Stimulated activated CD4-positive, alpha-beta T cell treated with anti-CD3 and anti-CD28 coated beads, Interleukin-1b, Interleukin-23, amount 100 ng/mL, for 24 hours (primary cell): ENCODE measurements at places on chromosomes 12 and 14.

GRCh38 chr14:68977718-68978171 lies 1.4 kb downstream of the ACTN1 start:
- peak; percentile 38 for DNase-seq

DNA sequence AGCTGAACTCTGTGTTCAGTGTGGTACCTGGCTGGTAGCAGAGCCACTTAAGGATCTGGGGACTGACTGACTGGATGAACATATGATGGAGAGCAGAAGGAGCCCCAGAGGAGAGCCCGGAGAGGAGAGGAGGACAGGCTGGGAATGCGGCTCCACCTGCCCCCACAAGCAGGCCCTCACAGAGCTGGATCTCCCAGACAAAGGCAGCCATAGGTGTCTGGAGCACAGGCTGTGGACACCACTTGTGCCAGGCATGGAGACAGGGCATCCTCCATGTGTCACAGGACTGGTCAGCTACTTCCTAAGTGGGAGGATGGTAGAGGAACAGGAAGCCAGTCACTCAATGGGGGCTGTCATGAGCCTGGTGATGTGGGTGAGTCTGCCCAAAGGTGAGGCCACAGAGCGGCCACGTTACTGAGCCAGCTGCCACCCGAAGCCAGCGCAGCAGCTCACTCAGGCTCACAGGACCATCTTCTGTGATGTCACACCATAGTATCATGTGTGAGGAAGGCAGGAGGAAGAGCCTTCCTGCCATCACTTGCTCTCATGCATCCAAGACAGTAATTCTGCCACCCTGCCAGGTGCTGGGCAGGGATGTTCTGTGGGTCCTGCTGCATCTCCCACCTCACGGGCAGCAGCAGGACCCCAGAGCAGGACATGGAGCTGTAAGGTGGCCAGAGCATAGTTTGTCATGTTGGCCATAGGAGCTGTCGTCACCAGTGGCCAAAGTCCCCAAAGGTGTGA lies 72.1 kb downstream of the PRIMA1 start:
- DNase-seq, result no peak

DNA sequence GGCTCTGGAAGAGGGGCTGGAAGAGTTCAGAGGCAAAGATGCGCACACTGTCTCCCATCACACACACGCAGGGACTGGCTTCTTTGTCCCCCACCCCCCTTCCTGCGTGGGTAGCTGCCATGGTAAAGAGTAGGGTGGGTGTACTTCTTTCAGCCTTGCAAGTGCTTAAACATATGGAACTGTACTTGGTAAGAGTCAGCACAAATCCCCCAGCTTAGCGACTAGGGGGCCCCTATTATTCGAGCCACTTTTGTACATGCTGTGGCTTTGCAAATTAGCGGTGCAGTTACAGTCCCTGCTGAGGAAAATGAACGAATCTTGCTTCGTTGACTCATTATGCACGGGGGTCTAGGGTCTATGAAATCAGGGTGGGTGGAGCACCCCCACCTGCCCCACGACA lies 123.8 kb downstream of the AACS start:
- DNase-seq, result no peak

GRCh38 chr14:22252686-22253085 lies 336.3 kb downstream of the DAD1 start:
- DNase-seq, result no peak

DNA sequence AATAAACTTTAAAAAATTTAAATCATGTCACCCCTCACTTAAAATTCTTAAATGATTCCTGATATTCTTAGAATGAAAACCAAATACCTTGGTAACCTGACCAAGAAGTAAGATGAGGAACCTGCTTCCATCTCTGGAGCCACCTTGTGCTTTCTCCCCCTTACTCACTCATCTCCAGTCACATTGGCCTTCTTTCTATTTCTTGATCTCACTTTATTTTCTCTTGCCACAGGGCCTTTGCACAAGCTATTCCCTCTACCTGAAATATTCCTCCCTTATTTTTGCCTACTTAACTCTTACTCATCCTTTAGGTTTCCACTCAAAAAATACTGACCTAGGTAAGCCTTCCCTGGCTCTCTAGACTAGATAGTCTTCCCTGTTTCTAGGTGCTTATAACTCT lies 5.1 kb downstream of the ZCRB1 start:
- DNase-seq, result no peak

DNA sequence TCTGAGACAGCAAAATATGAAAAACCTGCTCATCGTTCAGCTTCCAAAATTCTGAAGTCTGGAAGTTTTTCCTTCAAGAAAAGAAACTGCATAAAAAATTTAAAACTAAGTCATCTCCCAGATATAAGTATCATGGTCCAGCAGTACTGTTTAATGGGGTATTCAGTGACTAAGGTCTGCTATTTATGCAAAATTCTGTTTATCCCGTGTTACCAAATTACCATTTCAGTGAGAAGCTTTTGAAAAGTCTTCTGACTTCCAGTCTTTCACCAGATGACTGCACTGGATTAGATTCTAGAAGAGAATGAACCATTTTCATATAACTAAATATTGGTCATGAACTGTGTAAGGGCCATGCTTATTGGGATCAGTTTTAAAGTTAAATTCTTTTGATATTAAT lies 67.9 kb downstream of the TMEM260 start:
- no peak for DNase-seq

DNA sequence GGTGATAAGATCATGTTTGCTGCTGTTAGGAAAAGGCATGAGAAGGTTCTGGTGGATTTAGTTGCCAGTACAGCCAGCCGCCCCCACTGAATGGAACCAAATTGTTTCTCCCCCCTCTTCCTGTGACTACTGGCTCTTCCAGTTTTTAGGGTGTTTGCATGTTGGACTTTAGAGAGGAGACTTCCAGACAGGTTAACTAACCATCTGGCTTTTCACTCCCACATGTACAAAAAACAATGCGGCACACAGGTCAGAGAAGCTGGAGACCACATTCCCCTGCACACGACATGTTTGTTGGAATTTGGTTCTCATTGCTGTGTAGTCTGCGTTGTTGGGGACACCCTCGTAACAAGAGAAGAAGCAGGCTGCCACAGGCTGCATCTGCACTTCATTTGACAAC lies 103.9 kb upstream of the TMEM132C start:
- DNase-seq, result no peak

- DNase-seq, result no peak
Observed at GRCh38 chr12:52014567-52015530, 8.1 kb downstream of the TAMALIN start.

DNA sequence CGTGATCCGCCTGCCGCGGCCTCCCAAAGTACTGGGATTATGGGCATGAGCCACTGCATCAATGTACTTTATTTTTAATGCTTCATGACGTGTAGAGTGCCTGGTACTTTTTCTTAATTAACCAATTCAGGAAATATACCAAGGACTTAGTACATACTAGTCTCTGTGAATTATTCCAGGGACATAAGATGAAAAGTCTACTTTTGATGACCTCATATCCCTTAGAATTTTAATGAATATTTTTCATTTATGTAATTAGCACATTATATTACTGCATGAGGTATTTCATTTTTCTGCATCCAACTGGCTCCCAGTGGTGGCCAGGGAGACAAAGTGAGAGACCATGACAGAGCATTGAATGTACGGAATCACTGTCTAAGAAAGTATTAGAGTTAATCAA lies 577.7 kb upstream of the NOVA1 start:
- DNase-seq, result no peak

- no peak for DNase-seq
Observed at GRCh38 chr14:44663136-44663535, 156.1 kb upstream of the FSCB start.

DNA sequence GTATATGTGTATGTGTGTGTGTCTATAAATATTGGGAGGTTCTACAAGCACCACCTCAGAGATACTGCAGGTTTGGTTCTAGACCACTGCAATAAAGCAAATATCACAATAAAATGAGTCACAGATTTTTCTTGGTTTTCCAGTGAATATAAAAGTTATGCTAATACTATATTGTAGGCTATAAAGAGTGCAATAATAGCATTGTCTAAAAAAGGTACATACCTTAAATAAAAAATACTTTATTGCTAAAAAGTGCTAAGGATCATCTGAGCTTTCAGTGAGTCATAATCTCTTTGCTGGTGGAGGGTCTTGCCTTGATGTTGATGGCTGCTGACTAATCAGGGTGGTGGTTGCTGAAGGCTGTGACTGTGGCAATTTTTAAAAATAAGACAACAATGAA lies 111.1 kb downstream of the VEZT start:
- no peak for DNase-seq

GRCh38 chr12:188910-189621 lies 24.9 kb downstream of the SLC6A12 start:
- DNase-seq, result peak; percentile 30

GRCh38 chr14:92959189-92959531 lies 36.2 kb downstream of the CHGA start:
- no peak for DNase-seq

- DNase-seq, result no peak
Observed at GRCh38 chr12:27367078-27367477, 34.4 kb downstream of the BMAL2 start.

GRCh38 chr14:50410921-50411320 lies 14.2 kb upstream of the CDKL1 start:
- no peak for DNase-seq

DNA sequence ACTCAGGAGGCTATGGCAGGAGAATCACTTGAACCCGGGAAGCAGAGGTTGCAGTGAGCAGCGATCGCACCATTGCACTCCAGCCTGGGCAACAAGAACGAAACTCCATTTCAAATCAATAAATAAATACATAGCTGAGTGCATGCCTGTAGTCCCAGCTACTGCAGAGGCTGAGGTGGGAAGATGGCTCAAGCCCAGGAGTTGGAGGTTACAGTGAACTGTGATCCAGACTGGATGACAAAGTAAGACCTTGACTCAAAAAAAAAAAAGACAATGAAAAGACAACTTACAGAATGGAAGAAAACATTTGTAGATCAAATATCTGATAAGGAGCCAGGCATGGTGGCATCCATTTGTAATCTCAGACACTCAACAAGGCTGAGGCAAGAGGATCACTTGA lies 27.6 kb downstream of the ZFYVE1 start:
- DNase-seq, result no peak

DNA sequence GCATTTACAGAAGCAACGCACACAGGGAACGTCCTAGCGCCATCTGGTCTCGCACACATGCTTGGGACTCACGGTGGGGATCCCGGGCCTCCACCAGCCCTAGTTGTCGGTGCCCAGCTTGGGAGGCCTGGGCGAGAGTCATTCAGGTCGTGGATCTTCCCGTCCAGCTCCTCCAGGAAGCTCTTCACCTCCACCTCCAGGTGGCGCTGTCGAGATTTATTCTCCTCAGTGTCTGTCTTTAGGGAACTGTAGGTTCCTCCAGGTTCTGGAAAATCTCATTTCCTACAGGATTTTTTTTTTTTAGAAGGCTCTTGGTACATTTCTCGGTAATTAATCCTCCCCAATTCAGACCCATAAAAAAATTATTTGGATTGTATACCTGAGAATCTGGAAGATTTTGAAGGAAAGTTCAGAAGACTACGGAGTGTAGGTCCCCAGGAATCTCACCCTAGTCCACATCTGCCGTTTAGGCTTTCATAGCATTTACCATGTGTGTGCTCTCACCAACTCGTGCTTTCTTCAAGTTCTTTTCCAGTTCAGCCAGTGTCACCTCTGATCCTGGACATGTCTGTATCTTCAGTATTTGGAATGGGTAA lies 910.0 kb downstream of the TMEM121 start:
- peak; percentile 66 for DNase-seq

DNA sequence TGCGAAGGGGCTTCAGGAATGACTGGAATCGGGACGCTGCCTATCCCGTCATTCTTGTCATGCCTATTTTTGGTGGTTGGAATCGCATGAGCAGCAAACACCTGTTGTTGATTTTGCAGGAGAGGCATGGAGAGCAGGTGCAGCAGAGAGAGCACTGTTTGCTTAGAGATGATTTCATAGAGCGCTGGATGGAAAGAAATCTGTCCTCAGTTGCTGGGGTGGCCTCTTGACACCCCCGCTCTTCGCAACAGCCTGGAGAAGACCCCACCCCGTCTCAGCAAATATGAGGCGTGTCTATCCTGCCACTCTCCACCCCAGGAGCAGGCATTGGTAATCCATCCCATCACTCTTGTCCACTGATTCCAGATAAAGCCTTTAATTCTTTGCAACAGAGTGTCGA lies 19.3 kb upstream of the NCOR2 start:
- DNase-seq, result no peak

GRCh38 chr14:91331721-91332120 lies 85.9 kb downstream of the CCDC88C start:
- DNase-seq, result no peak

DNA sequence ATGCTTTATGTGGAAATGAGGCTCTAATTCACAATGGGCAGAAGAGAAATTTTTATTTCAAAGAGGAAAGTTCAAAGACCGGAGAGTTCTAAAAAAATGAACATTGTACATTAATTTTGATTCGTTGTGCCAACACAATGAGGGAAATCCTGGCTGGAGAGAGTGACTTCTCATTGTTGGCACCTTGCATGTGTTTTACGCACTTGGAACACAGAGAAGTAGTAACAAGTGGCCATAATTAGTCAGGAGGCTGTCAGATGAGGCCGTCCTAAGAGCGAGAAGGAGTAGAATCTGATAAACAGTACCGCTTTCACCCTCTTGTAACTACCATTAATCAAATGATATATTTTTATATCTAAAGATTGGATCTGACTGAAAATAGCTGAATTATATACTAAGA lies 6.9 kb downstream of the LMO3 start:
- no peak for DNase-seq

DNA sequence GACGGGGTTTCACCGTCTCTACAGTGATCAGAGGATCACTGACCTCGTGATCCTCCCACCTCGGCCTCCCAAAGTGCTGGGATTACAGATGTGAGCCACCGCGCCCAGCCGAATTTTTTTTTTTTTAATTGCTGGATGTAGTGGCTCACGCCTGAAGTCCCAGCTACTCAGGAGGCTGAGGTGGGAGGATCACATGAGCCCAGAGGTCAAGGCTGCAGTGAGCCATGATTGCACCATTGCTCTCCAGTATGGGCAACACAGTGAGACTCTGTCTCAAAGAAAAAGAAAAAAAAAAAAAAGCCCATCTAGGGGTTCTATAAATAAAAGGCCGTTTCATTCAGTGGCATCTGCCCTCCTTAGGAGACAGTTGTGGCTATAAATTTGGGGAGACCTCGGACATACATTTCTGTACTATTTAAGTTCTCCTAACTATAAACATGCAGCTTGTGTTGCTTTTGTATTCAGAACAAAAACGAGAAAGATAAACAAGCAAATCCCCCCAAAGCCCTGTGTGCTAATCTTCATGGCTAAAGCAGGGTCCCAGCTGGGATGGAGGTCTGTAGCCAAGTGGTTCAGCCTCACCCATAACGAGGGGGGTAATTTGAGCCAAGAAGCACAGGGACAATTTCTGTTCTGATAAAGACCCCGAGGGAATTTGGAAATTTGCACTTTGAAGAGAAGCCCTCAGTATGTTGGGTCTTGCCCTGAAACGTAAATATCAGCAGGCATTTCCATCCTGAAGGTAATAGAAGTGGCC lies 35.0 kb upstream of the BCL7A start:
- DNase-seq, result no peak

DNA sequence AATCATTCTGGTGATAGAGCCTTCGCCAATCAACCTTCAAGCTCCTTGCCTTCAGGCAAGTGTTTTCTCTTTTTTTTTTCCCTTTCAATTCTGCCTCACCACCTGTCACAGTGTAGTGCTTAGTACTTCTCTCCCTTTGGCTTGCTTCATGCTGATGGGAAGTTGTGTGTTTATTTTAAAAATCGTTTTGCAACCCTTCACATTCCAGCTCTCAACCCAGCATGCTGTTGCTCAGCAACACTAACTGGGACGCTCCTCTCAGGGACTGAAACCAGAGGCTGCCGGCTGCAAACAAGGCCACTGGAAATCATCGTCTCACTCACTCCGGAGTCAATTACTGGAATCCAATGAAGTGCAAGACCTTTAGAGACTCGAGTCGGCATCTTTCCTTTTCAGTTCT lies 342.7 kb downstream of the PRKD1 start:
- no peak for DNase-seq
